CD8-positive, alpha-beta T cell (primary cell): ENCODE measurements at places on chromosomes 3 and 15.

DNA sequence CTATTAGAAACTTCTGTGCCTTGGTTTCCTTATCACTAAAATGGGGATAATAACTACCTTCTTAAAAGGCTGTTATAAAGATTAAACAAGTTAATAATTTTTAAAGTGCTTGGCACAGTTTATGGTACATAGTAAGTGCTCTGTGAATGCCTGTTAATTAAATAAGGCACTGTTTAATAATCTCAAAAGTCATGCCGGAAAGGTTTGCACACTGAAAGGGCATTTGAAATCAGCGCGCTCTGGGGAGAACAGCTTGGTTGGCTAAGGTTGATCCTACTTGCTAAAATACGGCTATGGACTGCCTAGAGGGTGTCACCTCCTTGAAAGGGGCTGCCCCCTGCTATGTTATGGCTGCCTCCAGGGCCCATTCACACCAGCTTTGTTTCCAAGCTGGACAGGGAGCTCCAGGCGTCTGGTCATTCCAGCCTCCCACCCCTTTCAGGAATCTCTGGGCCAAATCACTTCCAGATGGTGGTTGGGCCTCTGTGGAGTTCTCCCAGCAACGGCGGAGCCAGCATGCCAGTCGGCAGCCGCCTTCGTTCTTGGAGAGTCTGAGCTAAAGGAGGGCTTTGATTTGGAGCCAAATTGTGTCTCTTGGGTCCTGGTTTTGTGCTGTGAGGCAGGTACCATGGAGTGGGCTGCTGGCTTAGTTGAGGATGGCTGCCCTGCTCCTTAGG is 5.9 kb downstream of the FLNB start:
- no peak for DNase-seq

DNA sequence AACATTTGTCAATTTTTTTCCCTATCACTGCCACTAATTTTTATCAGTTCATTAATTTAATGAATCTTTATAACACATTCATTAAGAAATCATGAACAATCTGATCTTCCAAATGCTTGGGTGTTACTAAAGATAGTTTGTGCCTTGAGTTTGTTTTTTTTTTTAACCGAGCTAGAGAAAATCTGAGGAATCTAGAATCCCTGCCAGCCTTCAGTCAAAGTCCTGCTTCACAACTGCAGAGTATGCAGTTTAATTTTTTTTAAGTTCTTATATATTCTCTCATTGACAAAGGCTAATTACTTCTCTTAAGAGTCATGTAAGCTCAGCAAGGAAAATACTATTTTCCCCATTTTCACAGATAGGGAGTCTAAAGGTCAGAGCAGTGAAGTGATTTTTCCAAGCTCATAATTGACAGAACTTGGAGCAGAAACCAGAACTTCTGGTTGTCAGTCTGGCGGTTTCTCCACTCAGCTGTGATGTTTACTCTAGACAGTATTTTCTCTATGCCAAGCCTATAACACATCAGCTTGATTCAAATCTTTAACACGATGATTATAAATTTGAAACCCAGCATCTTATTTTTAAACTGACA is 55.7 kb downstream of the TNIK start:
- no peak for DNase-seq

GRCh38 chr3:167481164-167481563 is 7.3 kb upstream of the SERPINI2 start:
- no peak for DNase-seq

DNA sequence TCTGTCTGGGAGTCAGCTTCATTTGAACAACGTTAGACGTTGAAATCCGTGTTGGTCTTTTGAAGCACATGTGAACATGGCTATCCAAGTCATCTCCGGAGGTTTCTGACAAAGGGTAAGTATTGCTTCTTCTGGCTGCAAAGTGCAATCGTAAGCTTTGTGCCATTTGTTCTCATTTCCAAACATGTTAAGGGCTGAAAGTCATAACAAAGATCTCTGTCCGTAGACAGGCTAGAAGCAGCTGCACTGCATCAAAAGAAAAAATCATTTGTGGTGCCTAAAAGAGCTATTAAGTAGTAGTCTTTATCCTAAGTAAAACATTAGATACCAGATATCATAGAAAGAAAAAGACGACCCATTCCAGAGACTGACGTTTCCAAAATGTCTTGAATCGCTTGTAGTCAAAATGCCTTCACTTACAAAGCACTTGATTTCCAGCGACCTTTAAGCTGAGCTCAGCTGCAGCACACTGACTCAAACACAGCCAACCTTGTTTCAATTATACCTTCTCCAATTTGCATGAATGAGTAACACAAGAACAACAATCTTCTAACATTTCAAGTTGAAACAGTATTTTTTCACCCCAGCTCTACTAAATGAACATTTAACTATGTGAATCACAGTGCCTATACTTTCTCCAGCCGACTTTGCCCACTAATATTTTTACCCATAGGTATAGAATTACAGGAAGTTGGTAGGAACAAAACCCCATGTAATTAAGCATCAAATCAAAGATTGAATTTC is 76.6 kb downstream of the NEDD4 start:
- DNase-seq = no peak

DNA sequence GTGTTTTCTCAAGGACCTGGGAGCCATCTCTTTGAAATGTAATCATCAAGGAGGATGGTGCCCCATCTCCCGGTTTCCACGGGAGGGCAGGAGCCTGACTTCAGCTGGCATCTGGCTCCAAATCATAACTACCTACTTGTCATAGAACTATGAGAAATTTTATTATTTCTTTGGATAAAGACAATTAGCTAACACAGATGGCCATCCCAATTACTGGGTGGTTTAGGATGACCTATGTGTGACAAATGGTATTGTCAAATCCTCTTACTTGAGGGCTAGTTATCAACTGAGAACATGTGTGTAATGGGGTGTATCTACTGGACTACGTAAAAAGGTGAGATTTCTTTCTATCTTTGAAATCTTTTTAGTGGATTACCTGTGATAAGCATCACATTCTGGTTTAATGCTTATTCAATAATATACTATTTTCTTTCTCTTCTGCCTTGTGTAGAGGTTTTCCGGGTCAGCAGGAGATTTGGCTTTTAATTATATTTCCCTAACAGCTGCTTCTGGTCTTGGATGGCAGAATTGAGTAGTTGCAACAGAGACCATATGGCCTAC is 15.3 kb upstream of the PARP14 start:
- DNase-seq = no peak

DNA sequence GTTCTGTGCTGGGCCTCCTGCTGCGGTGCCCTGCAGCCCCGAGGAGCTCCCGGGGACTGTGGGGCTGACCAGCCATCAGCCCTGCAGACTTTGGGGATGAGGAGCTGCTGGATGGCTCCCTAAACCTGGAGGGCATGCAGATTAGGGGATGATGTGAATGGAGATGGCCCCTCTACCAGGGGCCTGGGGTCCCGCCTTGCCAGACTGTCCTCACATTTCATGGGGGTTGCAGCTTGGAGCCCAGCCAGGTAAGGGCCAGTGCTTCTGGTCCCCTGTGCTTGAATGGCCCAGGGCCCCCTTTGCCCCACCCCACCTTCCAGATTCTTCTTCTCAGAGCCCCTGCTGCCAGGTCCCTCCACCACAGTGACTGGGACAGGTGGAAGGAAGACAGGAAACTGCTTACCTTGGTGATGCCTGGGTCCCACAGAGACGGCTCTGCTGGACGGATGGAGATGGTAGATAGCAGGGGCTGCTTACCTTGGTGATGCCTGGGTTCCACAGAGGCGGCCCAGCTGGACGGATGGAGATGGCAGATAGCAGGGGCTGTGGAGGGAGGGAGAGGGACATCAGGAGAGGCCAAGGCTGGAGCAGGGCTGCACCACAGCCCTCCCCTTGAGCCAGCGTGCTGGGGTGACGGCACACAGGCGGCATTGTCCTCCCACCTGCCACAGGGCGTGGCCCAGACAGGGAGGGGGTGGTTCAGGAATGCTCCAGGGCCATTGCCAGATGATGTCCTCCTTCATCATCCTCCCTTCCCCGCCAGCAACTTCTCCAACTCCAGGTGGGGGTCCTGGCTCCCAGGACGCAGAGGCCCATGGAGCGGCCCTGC is at the start of gene SPTBN5:
Gene SPTBN5, minus strand, starts transcription at position 632 of the 829 bp plus-strand sequence. Its CDS starts 556 bp downstream, at position 76.
- no peak for DNase-seq

DNA sequence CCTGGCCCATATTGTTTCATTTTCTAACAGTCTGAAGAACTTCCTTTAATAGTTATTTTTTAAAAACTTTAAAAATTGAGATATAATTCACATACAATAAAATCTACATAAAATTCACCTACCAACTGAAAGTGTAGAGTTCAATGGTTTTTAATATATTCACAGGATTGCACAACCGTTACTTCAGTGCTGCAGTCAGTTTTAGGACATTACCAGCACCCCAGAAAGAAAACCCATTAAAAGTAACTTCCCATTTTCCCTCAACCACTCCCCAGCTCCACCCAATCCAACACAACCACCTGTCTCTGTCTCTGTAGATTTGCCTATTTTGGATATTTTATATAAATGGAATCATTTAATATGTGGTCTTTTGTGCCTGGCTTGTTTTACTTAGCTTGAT is 29.6 kb downstream of the MGA start:
- DNase-seq = no peak

DNA sequence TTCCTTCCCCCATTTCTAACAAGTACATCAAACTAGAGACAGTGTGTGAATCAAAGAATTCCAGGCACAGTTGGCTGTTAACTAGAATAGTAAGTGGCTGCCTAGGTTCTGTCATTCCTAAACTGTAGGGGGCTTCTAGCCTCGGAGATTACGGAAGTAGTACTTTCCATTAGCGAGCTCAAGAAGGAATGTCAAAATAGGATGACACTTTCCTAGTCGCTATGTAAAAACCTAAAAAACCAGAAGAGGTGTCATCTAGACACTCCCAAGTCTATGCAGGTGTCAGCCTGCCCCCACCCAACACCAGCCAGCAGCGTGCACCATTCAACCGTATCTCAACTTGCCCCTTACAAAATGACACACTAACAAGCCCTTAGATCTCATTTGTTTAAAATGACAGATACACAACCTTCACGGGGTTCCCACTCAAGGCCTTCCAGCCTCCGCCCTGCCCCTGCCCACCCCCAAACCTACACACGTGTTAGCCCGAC is 874 bp downstream of the INO80 start:
- DNase-seq = no peak

DNA sequence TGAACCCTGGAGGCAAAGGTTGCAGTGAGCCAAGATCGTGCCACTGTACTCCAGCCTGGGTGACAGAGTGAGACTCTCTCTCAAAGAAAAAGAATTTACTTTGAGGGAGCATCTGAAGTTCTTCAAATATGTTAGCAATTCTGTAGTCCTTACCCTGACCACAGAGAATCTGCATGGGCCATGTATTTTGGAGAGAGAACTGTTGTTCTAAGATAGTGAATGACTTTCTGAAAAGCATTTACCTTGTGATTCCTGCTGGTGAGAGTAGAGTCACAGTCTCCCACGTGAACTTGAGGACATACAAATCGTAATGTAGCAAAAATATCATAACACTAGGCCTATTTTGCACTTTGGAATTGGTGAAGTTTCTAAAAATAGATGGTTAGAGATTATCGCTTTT is 3.9 kb downstream of the BRK1 start:
- no peak for DNase-seq
